Large intestine (tissue), 12 donors: ENCODE measurements at places on chromosomes 4 and X. TPM values are rescaled to one million over a fixed set of nuclear protein-coding genes. Genes with fewer than 3 reads are reported as not detected.

Gene ETDB
- polyA plus RNA-seq, result not detected

DNA sequence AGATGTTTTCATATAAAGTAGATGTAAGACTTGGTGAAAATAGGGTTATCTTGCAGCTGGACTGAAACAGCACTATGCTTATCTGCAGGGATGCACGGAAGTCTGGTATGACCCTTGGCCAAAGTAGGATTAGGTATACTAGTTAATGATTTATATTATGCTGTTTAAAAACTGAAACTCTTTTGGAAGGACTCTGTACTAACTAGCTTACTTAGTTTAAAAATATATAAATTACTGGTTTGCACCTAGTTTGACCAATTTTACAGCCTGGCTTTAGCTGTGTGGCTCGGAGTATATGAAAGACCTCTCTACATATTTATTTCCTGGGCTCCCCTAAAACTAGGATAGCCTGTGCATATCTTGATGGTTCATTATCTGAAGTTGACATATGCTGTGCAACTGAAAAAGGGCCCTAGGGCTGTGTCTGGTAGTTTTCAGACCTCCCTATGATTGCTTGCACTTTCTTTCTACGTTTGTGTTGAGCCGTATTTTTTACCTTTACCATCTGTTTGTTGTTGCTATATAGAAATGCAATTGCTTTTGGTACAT, 89.2 kb downstream of the TMEM144 start:
- DNase-seq, result peak; percentile 88
- no peaks in the 10 kb centered on the region for H3K27me3 ChIP-seq
- peak overlapping the region; percentile 67 for H3K27ac ChIP-seq
- H3K4me1 ChIP-seq, result peaks cover 3% of the 10 kb centered on the region
- no peaks in the 10 kb centered on the region for H3K36me3 ChIP-seq

Gene MAGIX
- polyA plus RNA-seq, result 2.5 TPM

DNA sequence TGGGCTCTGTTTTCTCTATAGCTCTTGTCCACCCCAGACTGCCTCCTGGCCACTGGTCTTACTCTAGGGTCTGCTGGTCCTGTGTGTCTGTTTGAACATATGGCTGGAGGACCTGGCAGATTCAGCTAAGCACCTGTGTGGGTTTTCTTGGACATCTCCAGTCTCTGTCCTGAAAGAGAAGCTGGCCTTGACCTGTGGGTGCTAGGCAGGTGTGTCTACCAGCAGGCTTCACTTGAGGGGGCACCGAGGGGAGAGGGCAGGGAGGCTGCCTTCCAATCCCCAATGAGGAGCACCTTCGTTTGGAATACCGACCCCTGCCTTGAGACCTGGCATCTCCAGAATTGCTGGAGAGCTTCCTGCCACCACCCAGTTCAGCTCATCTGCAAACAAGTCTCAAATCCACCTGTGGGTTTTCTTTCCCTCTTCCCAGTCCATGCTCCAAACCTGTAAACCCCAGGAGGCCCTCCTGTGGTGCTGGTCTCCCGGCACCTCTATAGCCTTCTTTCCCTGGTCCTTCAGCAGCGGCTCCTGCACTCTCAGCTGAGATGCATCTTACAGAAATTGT, 45.2 kb downstream of the HTRA3 start:
- H3K4me1 ChIP-seq, result peaks cover 8% of the 10 kb centered on the region
- H3K36me3 ChIP-seq, result no peaks in the 10 kb centered on the region
- no peak for DNase-seq
- H3K27me3 ChIP-seq, result no peaks in the 10 kb centered on the region
- no peak overlapping the region for H3K4me3 ChIP-seq
- H3K27ac ChIP-seq, result no peak overlapping the region

DNA sequence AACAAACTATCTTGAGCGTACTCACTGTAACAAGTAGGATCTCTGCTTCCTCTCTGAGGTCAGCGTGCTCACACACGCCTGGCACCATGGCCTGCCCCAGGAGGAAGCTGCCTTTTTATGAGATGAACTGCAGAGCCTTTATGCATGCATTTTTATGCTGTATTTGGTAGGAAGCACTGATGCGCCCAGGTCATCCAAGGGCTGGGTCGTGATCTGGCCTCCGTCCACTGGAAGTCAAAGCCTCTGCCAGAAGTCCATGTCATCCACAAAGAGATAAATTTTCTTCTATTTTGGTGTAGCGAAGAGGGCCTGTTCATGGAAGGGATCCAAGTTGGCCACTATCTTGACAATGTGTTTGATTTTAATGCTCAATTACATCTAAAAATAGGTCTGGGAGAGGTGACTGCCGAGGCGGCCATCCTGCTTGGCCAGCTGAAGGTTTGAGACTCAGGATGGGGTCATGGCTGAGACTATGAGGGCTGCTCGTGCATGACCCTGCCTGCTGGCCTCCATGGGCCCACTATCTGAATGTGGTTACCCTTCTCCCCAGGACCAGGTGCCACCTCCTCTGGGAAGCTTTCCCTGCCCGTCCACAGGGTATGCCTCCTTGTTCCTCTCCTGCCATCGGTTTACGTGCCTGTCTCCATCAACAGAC, 50.3 kb downstream of the HTRA3 start:
- no peaks in the 10 kb centered on the region for H3K36me3 ChIP-seq
- H3K27me3 ChIP-seq, result no peaks in the 10 kb centered on the region
- DNase-seq, result no peak
- peaks cover 9% of the 10 kb centered on the region for H3K4me1 ChIP-seq
- no peak overlapping the region for H3K27ac ChIP-seq

Gene CPLX1
- polyA plus RNA-seq, result 2.8 TPM

DNA sequence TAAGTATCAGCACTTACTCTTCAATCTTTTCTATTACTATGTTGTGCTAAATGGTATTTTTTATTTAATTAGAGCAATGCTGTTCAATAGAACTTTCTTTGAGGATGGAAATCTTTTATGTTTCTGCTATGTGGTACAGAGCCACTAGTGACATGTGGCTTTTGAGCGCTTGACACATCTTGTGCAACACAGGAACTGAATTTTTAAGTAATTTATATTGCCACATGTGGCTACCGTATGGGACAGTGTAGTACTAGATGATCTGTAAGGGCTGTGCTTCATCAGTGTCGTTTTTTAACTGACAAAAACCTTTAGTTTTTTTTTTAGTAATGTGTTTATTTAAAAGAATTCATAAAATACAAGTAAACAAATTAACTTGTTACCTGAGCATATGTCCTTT, 22.4 kb downstream of the HPRT1 start:
- H3K27ac ChIP-seq, result no peak overlapping the region
- no peaks in the 10 kb centered on the region for H3K27me3 ChIP-seq
- no peak for DNase-seq
- H3K36me3 ChIP-seq, result no peaks in the 10 kb centered on the region

GRCh38 chrX:55290963-55291362, 26.2 kb upstream of the PAGE3 start:
- H3K4me3 ChIP-seq, result no peak overlapping the region
- H3K27ac ChIP-seq, result no peak overlapping the region
- H3K27me3 ChIP-seq, result no peaks in the 10 kb centered on the region
- no peaks in the 10 kb centered on the region for H3K4me1 ChIP-seq
- DNase-seq, result no peak
- no peaks in the 10 kb centered on the region for H3K36me3 ChIP-seq

DNA sequence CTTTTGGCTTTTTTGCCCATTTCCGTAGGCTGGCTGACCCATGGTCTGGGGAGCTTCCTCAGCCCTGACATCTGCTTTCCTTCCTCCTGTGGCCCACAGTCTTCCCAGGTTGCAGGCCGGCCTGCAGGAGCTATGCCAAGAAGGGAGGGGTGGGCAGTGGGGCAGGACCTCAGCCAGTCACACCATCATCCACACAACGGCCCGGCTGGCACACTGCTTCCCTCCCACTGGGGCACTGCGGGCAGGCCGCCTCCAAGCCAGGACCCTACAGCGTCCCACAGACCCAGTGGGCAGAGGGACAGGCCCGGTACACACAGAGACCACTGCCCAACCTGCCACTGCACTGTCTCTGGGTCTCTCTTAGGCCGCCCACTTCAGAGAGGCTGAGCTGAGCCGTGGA, 38.0 kb downstream of the CTBP1 start:
- peaks cover 60% of the 10 kb centered on the region for H3K36me3 ChIP-seq
- H3K4me1 ChIP-seq, result peaks cover 32% of the 10 kb centered on the region
- H3K27ac ChIP-seq, result no peak overlapping the region
- no peak for DNase-seq
- no peak overlapping the region for H3K4me3 ChIP-seq

DNA sequence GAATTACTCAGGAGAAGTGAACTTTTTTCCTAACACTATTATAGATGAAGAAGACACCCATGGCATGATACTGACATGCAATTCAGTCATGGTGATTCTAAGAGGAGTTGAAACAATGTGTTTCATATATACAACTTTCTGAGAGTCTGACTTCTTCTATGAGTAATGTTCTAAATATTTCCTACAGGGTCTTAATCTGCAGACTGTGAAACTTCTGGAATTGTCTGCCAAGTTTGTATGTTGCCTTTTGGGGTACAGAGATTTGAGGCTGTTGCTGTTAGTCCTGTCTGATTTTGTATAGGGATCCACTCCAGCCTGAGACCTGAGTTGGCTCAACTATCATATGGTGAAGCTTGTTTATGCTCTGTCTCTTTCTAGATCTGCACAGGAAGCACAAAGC, 160.6 kb upstream of the GATB start:
- no peaks in the 10 kb centered on the region for H3K4me1 ChIP-seq
- no peak for DNase-seq
- H3K4me3 ChIP-seq, result no peak overlapping the region

DNA sequence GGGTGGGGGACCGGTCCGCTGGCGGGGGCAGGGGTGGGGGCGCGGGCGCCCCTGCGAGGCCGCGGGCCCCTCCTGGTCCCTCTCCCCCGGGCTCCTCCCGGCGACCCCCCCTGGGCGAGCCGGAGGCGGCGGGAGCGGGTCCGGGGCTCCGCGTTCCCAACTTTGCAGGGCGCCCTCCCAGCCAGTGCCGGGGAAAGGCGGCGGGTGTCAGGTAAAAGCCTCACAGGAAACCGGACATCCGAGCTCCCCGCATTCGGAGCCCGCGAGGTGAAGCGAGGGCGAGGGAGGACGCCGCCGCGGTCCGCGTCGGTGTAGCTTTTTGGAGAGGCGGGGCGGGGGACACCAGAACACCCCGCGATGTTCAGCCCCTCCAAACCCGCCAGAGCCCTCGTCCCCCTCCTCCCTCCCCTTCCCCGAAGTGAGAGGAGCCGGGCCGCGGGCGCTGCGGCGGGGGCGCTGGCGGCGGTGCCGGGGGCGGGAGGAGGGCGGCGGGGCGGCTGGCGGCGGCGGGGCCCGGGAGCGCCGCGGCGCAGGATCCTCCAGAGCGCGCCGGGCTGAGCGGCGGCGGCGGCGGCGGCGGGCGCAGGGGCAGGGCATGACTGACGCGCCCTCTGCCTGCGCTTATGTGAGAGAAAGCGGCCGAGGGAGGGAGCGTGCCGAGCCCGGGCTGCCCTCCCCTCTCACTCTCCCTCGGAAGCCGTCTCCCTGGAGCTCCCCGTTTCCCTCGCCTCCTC, at the start of gene VEGFC:
Gene VEGFC (minus strand): TSS at position 597 of the 734 bp plus-strand sequence. CDS start 611 bp downstream, outside the sequence.
- peak within 1 kb of the TSS; percentile 33 for H3K27ac ChIP-seq
- DNase-seq, result peak; percentile 44
- peaks cover 24% of the 10 kb centered on the region for H3K27me3 ChIP-seq
- H3K4me3 ChIP-seq, result peak within 1 kb of the TSS; percentile 54
